ENCODE measurements at places on chromosomes 6 and 20. TPM values are rescaled to one million over a fixed set of nuclear protein-coding genes. Genes with fewer than 3 reads are reported as not detected.

Gene HAO1
- total RNA-seq = not detected

Gene KCTD20
- total RNA-seq = 93.5 TPM

DNA sequence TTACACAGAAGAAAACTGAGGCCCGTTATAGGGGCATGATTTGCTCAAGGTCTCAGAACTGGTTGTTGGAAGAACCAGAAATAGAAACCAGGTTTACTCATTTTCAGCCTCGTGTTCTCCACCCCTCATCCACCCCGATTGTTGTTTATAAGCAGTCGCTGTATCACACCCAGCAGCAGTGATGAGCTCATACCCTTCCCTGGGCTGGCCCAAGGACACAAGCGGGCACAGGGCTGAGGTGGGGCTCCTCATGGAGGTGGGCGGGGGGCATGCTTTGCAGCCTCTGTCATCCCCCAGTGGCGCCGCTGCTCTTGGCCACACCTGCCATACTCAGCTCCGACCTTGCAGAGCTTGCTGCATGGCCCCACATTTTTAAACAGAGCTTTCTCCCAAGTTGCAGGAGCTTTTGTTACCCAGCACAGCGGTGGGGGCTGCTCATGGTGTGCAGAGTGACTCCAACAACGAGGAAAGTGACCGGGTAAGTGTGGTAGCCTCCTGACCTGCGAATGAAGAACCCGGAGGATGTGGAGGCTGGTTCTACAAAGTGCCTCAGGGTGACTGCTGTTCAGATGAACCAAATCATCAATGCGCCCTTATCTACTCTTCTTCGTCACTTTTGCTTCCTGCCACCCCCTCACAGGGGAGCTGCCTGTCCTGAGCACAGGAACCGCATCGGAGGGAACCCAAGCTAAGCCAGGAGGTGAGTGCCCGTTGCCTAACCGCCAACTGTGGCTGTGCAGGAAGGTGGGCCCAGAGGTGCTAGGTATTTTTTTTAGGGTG is 43.6 kb upstream of the NKX2-2 start:
- no peak for DNase-seq

DNA sequence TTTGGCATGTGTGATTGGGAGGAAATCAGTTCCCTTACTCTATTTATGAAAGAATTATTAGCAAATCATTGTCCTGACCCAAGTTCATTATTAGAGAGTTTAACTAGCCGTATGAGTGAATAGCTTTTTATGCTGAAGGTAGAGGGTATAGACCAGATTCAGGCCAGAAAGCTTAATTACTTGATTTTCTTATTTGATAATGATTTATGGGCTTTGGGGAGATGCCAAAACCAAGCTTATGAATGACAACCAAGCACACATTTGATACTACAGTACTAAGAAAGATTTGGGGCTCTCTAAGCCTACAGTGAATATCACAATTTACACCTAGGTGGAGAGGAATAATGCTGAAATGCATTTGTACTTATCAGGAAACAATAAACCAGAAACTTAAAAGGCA is 193.2 kb downstream of the ARHGAP18 start:
- no peak for DNase-seq

GRCh38 chr20:59184880-59185447 is 21.3 kb downstream of the ZNF831 start:
- no peak for DNase-seq

Data from urinary bladder (tissue), 4 donors.